GM23338 (cell line): ENCODE measurements at places on chromosomes 2 and 18. TPM values are rescaled to one million over a fixed set of nuclear protein-coding genes. Genes with fewer than 3 reads are reported as not detected.

Gene MERTK
- total RNA-seq, result 8.7 and 9.0 TPM in 2 replicates

- DNase-seq, result peak; percentile 9
Measured at GRCh38 chr2:62826953-62827675, 121.6 kb downstream of the EHBP1 start.

- DNase-seq, result peak; percentile 66
Measured at GRCh38 chr2:128492966-128493811, 174.5 kb upstream of the HS6ST1 start.

- no peak for DNase-seq
Measured at GRCh38 chr2:45125232-45125631, 116.0 kb upstream of the SIX2 start.

- no peak for DNase-seq
Measured at GRCh38 chr2:179226203-179226960, 38.2 kb downstream of the SESTD1 start.

DNA sequence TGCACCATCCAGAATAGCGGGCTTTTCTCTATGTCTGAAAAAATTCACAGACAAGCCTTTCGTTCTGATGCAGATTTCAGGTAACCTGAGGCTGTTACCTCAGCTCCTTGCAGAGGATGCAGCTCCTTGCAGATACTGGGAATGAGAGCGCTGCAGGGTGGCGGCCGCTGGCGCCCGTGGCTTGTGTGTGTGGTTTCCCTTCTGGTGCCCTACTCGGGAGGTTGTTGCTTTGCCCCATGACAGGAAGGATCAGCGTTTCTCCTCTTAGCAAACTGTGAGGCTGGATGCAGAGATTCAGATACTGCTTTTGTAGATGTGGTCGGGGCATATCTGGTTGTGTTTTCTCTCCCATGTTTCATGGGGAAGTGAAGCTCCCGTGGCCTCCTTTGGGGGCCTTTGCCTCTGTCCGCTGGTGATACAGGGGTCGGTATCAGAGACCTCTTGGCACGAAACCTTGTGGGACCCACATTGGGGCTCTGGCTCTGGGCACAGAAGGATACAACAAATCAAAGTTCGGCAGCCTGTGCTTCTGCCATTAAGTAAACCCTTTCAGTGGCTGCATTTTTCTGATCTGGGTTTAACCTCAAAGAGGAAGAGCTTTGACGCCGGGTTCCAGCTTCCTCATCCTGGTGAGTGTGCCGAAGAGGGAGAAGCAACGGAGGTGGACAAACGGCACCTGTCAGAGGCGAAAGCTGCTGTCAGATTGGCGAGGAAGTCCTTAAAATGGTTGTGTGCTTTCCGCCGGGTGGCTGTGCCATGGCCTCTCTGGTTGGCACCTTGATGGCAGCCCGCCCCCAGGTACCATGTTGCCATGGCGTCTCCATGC is 127.8 kb downstream of the MBP start:
- DNase-seq, result no peak
